ENCODE measurements at places on chromosomes 1 and 21. TPM values are rescaled to one million over a fixed set of nuclear protein-coding genes. Genes with fewer than 3 reads are reported as not detected.
A peak's percentile ranks its signal among the peaks of the same experiment; 100 is the strongest.

DNA sequence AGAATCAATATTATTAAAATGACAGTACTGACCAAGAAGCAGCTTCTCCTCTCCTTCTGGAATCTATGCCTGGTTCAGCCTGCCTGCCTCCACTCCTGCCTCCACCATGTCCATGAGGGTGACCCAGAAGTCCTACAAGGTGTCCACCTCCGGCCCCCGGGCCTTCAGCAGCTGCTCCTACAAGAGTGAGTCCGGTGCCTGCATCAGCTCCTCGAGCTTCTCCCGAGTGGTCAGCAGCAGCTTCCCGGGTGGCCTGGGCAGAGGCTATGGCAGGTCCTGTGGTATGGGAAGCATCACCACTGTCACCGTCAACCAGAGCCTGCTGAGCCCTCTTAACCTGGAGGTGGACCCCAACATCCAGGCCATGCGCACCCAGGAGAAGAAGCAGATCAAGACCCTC lies 822.4 kb upstream of the NEGR1 start:
- no peak for DNase-seq
- H3K27me3 ChIP-seq = no peaks in the 10 kb centered on the region
- H3K4me3 ChIP-seq = no peak overlapping the region
- H3K4me1 ChIP-seq = no peaks in the 10 kb centered on the region

The COP1 gene
- total RNA-seq = 68.1 TPM

- H3K27ac ChIP-seq = peak overlapping the region; percentile 93
- DNase-seq = peak; percentile 98
- peak overlapping the region; percentile 43 for H3K4me3 ChIP-seq
Observed at GRCh38 chr1:15885701-15886610, 38.4 kb downstream of the SPEN start.

DNA sequence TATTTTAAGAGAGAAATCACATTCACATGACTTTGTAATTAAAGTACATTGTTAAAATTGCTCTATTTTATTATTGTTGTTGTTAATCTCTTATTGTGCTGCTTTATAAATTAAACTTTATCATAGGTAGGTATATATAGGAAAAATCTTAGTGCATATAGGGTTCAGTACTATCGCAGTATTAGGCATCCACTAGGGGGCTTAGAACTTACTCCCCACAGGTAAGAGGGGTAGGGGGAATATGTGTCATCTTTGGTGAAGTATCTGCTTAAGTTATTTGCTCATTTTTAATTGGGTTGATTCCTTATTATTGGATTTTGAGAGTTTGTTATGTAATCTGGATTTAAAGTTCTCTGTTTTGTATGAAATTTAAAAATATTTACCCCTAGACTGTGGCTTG lies 385.2 kb downstream of the DUSP10 start:
- no peaks in the 10 kb centered on the region for H3K4me1 ChIP-seq
- no peaks in the 10 kb centered on the region for H3K36me3 ChIP-seq
- H3K27me3 ChIP-seq = no peaks in the 10 kb centered on the region
- no peak for DNase-seq

- H3K27me3 ChIP-seq = no peaks in the 10 kb centered on the region
- H3K4me1 ChIP-seq = peaks cover 9% of the 10 kb centered on the region
Observed at GRCh38 chr1:210254298-210254697, 21.7 kb downstream of the SERTAD4 start.

DNA sequence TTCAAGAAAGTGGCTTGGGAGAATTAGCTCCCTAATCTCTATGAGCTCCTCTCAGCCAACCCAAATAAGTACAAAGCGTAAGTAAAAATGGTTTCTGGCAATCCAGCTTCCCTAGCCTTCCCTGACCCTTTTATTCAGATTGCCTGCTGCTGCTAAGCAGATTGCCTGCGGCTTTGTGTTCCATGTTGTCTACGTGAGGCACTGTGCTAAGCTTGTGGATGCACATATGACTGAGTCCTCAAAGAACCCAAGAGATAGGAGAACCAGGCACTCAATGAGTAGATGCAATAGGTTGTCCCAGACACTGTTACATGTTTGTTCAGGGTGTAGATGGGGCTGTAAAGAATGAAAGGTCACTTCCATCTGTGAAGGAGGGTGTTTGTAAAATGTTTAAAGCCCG lies 6.3 kb upstream of the OSBPL9 start:
- H3K36me3 ChIP-seq = no peaks in the 10 kb centered on the region
- DNase-seq = no peak
- no peaks in the 10 kb centered on the region for H3K27me3 ChIP-seq
- H3K27ac ChIP-seq = no peak overlapping the region
- no peaks in the 10 kb centered on the region for H3K4me1 ChIP-seq

The RNU1-3 gene
- total RNA-seq = under 0.01 TPM

DNA sequence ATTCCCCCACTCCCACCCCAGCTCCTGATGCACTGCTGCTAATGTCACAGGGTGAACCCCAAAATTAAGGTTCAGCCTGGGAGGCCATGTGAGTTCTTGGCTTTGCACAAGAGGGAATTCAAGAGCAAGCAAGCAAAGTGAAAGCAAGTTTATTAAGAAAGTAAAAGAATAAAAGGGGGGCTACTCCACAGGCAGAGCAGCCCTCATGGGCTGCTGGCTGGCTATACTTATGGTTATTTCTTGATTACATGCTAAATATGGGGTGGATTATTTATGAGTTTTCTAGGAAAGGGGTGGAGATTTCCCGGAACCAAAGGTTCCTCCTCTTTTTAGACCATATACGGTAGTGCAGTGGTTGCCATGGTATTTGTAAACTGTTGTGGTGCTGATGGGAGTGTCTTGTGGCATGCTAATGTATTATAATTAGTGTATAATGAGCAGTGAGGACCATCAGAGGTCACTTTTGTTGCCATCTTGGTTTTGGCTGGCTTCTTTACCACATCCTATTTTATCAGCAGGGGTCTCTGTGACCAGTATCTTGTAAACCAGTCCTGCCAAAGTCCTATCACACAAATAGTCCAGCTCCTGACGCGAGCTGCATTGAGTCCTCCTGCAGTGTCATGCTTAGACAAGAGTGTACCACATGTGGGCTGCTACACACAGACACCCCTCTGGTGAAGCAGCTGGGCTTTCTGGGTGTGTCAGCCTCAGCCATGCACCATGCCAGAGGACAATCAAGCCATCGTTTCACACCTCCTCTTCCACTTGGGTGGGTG lies 46.4 kb upstream of the CSF1 start:
- H3K4me3 ChIP-seq = no peak overlapping the region
- H3K4me1 ChIP-seq = peaks cover 5% of the 10 kb centered on the region
- no peaks in the 10 kb centered on the region for H3K36me3 ChIP-seq

The KLHDC9 gene
- total RNA-seq = 9.8 TPM

GRCh38 chr21:24895885-24896734 lies 711.2 kb downstream of the MRPL39 start:
- H3K36me3 ChIP-seq = no peaks in the 10 kb centered on the region
- H3K27me3 ChIP-seq = no peaks in the 10 kb centered on the region
- no peaks in the 10 kb centered on the region for H3K4me1 ChIP-seq
- H3K27ac ChIP-seq = no peak overlapping the region
- no peak overlapping the region for H3K4me3 ChIP-seq
- no peak for DNase-seq

The GPX7 gene
- 17.8 TPM for total RNA-seq

DNA sequence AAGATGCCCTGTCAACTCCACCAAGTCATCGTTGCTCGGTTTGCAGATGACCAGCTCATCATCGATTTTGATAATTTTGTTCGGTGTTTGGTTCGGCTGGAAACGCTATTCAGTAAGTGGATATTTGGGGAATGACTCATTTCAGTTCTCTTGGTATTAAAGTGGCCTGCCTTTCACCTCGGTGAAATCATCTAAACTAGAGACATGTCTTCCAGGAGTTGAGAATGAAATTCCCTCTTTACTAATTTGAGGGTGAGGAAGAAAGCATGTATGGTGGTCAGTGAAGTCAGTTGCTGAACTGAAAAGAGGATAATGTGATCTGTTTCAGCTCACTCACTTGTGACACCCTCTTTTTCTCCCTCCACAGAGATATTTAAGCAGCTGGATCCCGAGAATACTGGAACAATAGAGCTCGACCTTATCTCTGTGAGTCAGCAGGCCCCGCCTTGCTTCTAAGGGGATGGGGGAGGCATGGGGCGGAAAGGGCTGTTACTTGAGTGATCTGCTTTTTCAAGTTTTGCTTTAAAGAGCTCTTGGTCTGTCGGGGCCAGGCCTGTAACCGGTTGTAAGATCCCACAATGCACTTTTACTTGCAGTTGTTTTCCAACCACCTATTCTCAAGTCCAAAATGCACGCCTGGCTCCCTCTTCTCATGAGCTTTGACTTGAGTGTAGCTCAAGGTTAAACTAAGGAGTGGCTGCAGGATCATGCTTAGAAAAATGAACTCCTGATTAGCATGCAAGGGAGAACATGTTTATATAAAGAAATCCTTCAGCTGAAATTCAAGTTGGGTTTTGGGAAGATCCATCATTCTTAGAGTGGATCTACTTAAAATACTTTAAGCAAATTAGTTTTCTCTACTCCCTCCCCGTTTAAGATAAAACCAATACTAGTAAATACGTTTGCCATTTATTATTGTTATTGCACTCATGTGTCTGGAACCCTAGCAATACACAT lies 59.8 kb downstream of the CAPN2 start:
- peak overlapping the region; percentile 57 for H3K27ac ChIP-seq
- H3K4me3 ChIP-seq = no peak overlapping the region
- DNase-seq = no peak
- no peaks in the 10 kb centered on the region for H3K4me1 ChIP-seq
- H3K36me3 ChIP-seq = no peaks in the 10 kb centered on the region
- H3K27me3 ChIP-seq = no peaks in the 10 kb centered on the region

The TSPAN2 gene
- total RNA-seq = 9.7 TPM

The TENT5C gene
- 10.2 TPM for total RNA-seq

GRCh38 chr1:216814576-216815259 lies 91.5 kb upstream of the ESRRG start:
- H3K4me1 ChIP-seq = no peaks in the 10 kb centered on the region
- H3K36me3 ChIP-seq = no peaks in the 10 kb centered on the region
- H3K4me3 ChIP-seq = no peak overlapping the region
- no peak for DNase-seq
- H3K27ac ChIP-seq = no peak overlapping the region

DNA sequence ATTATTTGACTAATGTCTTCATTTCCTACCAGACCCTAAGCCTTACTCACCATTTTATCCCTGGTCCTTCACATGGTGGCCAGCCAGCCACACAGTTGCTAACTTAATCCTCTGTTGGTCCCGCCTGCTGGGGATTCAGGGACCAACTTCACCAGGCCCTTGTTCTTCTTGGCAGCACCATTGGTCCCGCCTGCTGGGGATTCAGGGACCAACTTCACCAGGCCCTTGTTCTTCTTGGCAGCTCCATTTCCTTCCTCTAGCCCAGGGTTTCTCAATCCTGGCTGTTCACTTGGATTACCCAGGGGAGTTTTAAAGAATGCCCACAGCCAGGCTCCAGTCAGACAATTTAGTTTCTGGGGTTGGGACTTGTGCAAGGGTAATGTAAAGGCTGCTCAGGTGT lies 233.1 kb upstream of the CSF3R start:
- H3K36me3 ChIP-seq = no peaks in the 10 kb centered on the region
- H3K27me3 ChIP-seq = peaks cover 23% of the 10 kb centered on the region
- no peak overlapping the region for H3K4me3 ChIP-seq
- DNase-seq = no peak
- no peaks in the 10 kb centered on the region for H3K4me1 ChIP-seq

- no peaks in the 10 kb centered on the region for H3K36me3 ChIP-seq
- H3K27me3 ChIP-seq = no peaks in the 10 kb centered on the region
- peak; percentile 30 for DNase-seq
- H3K4me1 ChIP-seq = peaks cover 7% of the 10 kb centered on the region
- peak overlapping the region; percentile 100 for H3K27ac ChIP-seq
Observed at GRCh38 chr1:27489501-27489972, 430 bp downstream of the WASF2 start.

DNA sequence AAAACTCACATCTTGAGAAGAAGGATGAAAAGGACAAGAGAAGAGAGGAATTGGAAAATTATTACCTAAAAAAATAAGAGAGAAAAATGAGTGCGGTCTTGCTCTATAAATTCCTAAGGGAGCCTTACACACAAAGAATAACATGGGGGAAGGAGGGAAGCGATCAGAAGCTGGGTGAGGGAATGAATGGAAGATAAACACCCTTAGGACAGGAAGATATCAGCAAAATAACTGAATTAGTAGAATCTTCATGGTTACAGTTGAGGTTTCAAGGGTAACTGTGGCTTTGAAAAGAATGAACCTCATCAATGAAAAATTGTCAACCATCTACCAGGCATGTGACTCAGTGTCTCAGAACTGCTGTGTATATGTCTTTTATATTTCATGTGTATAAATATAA lies 192.5 kb upstream of the FOXD3 start:
- no peak for DNase-seq
- no peak overlapping the region for H3K4me3 ChIP-seq
- H3K4me1 ChIP-seq = no peaks in the 10 kb centered on the region
- no peaks in the 10 kb centered on the region for H3K36me3 ChIP-seq

DNA sequence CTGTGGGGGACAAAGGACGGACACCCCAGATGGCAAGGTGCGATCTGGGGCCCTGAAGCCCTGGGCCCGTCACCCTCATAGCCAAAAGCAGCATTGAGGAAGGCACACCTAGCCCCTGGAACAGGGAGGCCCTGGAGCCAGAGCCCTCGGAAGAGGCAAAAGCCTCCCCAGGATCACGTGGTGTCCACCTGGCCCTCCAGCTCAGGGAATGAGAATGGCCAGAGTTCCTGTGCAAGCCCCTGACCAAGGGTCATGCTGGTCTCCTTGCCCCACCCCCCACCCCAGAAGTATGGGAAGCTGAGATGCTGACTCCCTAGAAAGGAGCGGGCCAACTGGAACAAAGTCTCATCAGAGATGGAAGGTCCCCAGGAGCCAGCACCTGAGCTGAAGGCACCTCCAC lies 1.0 kb upstream of the PDZK1IP1 start:
- peak; percentile 8 for DNase-seq
- peak overlapping the region; percentile 88 for H3K27ac ChIP-seq
- peaks cover 7% of the 10 kb centered on the region for H3K4me1 ChIP-seq
- H3K4me3 ChIP-seq = no peak overlapping the region
- no peaks in the 10 kb centered on the region for H3K36me3 ChIP-seq

The TMEM81 gene
- 2.6 TPM for total RNA-seq

DNA sequence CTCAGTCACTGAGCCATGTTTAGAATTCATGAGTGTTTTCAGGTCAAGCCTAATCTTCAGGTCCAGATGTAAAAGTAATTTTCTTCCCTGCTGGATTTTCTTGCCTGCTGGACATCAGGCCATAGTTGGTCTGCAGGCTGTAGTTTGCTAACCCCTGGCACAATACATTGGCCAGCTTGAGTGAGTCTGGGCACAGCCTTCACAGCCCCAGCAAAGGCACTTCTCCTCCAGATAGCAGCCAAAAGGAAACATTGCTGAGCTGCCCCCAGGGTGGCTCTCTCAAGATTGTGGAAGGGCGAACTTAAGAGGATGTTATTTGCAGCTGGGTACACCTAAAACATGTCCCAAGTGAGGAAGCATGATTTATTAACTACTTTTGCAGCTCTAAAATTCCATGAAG lies 126.8 kb downstream of the PIK3R3 start:
- H3K27ac ChIP-seq = no peak overlapping the region
- DNase-seq = no peak
- H3K27me3 ChIP-seq = no peaks in the 10 kb centered on the region
- no peaks in the 10 kb centered on the region for H3K4me1 ChIP-seq

The SYT14 gene
- total RNA-seq = 0.73 TPM
